ENCODE measurements at places on chromosomes 4 and X.

GRCh38 chr4:140857111-140857510 is 100.9 kb upstream of the TBC1D9 start:
- DNase-seq, result no peak

DNA sequence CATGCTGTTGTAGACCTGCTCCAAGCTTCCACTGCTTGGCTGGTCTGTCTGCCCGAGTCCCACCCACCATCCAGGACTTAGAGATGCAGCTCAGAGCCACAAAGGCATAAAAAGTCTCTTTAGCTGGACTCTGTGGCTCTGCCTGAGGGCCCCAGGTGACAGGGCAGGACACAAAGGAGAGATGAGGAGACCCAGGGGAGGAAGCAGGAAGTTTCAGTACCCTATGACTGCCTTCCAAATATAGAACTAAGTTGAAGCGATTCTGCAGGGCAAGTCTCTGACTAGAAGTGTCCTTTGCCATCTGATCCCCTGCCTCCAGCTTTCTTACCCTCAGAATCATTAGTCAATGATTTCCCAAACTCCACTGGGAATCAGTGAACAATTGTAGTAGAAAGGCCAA is 11.2 kb upstream of the CXCR3 start:
- DNase-seq, result no peak

DNA sequence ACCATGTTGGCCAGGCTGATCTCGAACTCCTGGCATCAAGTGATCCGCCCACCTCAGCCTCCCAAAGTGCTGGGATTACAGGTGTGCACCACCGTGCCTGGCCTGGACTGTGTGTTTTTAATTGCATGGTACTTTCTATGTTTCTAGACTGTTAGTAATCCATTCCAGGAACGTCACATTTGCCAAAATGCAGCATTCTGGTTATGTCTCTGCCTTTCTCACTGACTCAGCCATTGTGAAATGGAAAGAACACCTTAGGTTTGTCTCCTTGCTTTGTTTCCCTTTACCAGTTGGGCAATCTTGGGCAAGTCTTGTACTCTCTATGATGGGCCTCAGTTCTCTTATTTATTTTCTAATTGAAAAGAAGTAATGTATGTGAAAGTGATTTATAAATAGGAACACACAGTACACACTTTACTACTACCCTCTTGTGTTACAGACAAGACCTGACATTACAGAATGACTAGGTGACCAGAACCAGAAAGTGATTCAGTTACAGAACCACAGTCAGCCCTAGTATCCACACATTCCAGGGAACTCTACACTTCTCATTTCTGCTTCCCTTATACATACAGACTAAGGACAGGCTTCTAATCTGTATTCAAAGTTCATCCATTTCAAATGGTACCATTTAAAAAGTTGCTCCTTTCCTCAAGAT is 187.1 kb downstream of the MGST2 start:
- DNase-seq, result no peak

DNA sequence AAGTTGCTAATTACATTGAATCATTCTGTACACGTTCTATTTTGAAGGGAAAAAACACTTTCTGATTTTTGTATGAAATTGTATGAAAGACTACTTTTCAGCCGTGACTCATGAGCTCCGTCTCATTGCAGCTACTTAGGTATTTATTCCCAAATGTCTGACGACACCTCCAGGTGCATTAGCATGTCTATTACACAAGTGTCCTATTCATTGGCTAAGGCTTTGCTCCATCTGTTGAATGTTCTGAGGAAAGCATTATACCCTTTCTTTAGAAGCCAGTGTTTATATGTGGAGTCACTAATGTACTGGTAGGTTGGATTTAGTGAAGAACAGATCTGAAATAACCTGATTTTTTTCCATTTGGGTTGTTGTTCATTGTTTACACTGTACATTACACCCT is 51.8 kb downstream of the MAP7D3 start:
- DNase-seq, result no peak

DNA sequence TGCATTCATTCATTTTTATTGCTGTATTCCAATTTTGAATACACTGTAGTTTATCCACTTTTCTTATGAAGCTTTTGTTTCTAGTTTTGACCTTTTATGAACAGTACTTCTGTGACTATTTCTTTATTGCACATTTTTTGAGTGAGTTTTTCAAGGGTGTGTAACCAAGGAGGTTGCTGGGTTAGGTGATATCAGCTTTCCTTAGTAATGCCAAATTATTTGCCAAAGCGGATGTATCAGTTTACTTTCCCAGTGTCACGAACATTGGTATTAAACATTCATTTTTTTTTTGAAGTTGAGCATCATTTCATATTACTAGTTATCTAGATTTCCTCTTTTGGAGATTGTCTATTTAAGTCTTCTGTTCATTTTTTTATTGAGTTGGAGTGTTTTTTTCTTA is 32.9 kb downstream of the STIM2 start:
- no peak for DNase-seq

- no peak for DNase-seq
Observed at GRCh38 chrX:79036157-79036880, 91.1 kb downstream of the P2RY10 start.

DNA sequence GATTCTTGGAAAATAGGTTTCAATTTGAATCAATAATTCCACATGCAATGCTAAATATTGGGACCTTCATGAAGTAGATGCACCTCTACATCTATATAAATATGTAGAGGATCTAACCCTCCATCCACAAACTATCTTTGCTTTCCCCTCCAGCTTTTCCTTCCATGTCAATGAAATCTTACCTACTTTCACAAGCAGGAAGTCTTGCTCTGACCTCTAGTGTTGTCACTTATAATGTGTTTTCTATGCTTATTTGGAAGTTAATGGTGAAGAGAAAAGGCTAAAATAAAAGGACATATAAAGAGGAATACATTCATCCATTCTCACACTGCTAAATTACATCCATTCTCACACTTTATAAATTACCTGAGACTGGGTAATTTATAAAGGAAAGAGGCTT is 472.7 kb upstream of the DIAPH2 start:
- no peak for DNase-seq

DNA sequence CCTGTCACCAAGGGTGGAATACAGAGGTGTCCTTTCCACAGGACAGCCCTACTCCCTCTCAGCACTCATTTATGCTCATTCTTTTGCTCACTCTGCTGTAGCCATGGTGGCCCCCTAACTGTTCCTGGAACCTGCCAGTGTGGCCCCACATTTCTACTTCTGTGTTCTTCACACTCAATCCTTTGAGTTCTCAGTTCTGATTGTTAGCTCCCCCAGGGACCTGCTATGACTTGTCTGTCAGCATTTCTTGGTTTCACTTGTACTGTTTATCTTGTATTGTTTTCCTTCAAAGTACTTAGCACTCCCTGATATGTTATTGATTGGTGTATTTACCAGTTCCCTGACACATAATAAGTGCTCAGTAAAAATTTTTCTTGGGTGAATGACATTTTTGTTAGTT is 14.9 kb downstream of the VBP1 start:
- no peak for DNase-seq

DNA sequence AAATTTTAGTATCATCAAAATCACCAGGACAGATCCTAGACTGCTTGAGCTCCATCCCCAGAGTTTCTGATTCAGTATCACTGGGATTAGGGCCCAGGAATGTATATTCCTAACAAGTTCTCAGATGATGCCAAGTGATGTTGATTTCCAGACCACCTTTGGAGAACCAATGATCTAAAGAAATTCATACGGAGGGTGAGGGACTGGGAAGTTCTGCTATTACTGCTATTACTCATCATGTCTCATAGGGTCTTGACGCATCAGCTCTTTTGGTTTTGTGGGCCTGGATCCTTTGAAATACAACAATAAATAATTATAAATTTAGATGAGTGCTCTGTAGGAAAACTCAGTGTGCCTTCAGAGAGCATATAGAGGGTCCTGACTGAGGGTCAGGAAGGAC is 59.8 kb upstream of the LGI2 start:
- DNase-seq, result no peak

DNA sequence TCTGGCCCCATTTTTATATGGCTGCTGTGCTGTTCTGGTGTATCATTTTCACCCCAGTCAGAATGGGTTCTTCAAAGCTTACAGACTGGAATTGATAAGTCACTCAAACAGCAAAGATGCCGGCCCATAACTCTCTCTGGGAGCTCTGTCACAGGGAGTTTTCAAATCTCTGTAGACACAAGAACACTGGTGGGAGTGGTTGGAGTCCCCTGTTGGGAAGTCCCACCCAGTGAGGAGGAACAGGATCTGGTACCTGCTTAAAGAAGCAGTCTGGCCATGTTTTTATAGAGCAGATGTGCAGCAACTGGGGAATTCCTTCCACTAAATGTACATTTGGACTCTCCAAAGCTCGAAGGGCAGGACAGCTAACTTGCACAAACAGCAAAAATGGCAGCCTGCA is 69.3 kb upstream of the UGT2B7 start:
- no peak for DNase-seq

GRCh38 chr4:8084712-8085490 is 73.7 kb downstream of the ABLIM2 start:
- DNase-seq, result no peak

- DNase-seq, result no peak
Observed at GRCh38 chrX:124435616-124436015, 89.3 kb downstream of the SH2D1A start.

- DNase-seq, result no peak
Observed at GRCh38 chrX:101368800-101369199, 17.2 kb downstream of the BTK start.

Measured in hippocampal formation (tissue), 2 donors.